ENCODE measurements at places on chromosomes 1 and 21.

DNA sequence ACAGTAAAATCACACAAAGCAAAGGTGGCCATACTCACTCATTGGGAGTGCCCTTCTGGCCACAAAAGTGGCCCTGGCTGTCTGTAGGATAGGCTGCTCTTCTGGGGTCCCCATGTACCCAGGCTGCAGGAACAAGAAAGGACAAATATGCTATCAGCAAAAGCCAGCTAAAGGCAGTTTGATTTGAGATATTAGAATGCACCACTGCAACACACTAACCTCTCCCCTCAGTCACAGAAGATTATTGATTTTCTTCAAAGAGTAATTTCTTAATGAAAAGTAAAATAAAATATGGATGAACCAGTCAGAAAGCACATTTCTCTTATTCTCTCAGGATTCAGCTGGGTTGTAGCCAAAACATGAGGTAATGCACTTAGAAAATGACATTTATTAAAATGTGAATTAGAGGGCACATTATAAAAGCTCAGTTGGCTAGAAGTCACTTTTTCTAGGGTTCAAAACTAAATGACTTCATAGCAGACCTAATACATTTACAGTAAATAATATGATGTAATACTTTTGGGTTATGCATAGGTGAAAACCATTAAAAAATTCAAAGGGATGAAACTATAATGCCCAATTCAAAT is 140.8 kb downstream of the LHX8 start:
- DNase-seq, result no peak

- DNase-seq, result no peak
Measured at GRCh38 chr1:208113011-208113410, 131.2 kb downstream of the PLXNA2 start.

DNA sequence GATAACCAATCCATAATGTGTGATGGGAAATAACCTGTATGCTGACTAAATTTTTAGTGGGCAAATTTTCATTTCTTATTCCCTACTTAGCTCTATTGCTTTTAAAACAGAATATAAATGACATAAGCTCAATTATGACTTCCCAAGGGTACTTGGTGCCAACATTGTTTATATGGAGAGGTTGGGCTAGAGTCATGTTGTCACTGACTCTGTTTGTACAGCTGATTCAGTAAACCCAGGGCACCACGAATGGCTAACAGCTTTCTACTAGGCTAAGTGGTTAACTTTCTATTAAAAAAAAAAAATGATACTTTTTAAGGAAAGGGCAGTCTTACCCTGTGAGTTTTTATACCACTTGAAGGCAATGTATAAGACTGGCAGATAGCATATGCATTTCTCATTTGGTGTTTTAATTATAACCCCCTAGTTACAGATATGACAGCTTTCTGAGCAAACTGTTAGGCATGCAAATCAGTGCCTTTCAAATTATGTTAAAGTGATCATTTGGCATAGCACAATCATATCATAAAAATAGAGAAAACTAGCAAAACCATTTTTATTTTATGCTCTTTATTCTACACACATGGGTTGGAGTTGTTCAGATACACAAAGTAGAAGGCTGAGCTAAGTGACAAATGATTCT is 147.1 kb downstream of the DNM3 start:
- no peak for DNase-seq

DNA sequence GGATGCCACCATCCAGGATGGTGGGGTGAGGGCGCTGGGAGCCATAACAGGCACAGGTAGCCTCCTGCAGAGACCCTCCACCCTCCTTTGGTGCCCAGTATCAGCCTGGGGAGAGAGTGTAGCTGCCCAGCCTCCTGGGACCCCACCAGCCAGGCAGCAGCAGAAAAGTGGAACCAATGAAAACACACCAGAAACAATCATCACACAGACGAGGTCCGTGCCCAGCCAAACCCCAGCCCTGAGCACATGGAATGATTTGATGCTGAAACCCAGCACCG is 285.1 kb downstream of the PTPRU start:
- no peak for DNase-seq

GRCh38 chr1:53765657-53766056 is 26.7 kb upstream of the GLIS1 start:
- DNase-seq, result no peak

- no peak for DNase-seq
Measured at GRCh38 chr1:239717097-239717917, 330.9 kb downstream of the CHRM3 start.

- DNase-seq, result no peak
Measured at GRCh38 chr1:232754930-232755329, 50.3 kb upstream of the MAP10 start.

- DNase-seq, result no peak
Measured at GRCh38 chr1:183734543-183735036, 70.3 kb upstream of the RGL1 start.

DNA sequence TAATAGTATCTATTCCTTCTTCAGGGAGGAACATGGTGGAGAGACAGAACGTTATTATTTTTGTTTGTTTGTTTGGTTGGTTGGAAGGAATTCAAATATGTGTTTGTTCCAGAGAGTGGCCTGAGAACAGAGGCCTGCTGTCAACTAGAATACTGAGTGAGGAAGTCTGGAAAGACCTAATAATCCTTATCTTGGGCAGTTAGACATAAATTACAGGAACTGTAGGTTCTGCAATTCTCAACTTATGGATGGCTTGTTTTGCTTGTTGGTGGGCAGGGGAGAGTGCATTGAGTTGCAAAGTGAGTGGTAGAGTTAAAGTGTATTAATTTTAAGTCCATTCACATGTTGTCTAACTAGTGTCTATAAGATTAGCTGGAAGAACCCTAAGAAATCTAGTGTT is 197.6 kb downstream of the BACH1 start:
- no peak for DNase-seq

- DNase-seq, result no peak
Measured at GRCh38 chr21:44433791-44434567, 21.3 kb upstream of the LRRC3 start.

GRCh38 chr1:155884031-155884960 is 24.9 kb downstream of the SYT11 start:
- DNase-seq, result no peak

- no peak for DNase-seq
Measured at GRCh38 chr21:39073717-39074116, 109.5 kb downstream of the PSMG1 start.

DNA sequence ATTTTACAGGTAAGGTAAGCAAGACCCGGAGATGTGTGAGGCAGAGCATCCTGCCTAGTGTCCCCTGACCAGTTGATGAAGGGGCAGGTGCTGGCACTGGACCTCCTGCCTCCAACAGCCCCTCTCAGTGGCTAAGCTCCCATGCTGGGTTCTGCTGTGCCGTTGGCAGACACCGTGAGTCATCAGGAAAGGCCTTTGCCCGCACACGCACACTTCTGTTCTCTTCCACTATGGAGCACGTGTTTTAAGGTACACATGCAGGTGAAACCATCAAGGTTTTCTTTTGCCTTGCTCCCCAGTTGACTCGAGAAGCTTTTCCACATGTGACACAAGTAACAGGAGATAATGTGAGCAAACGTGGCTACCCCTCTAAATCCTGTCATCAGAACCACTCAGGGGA is 207.9 kb downstream of the RRAGC start:
- DNase-seq, result no peak

- DNase-seq, result no peak
Measured at GRCh38 chr1:53325326-53326087, 2.4 kb downstream of the LRP8 start.

DNA sequence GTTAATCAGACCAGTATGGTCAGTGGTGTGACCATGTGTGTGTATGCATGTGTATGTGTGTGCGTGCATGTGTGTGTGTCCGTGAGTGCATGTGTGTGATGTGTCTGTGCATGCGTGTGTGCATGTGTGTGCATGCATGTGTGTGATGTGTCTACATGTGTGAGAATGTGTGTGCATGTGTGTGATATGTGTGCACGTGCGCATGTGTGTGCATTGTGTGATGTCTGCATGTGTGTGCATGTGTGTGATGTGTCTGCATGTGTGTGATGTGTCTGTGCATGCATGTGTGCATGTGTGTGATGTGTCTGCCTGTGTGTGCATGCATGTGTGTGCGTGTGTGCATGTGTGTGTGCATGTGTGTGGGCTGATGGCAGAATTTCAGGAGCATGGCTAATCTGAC is 58.2 kb downstream of the SIK1 start:
- no peak for DNase-seq

- DNase-seq, result no peak
Measured at GRCh38 chr21:43467785-43468184, 40.9 kb upstream of the SIK1 start.

DNA sequence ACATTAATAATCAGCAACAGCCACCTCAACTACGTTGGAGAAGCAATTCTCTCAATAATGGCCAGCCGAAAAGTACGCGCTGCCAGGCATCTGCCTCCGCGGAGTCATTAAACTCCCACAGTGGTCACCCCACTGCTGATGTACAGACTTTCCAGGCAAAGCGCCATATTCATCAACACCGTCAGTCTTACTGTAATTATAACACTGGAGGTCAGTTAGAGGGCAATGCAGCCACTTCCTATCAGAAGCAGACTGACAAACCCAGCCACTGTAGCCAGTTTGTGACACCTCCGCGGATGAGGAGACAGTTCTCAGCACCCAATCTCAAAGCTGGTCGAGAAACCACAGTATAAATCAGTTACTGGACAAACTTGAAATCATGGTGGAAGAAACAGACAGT is 93.9 kb downstream of the KIF1B start:
- no peak for DNase-seq

DNA sequence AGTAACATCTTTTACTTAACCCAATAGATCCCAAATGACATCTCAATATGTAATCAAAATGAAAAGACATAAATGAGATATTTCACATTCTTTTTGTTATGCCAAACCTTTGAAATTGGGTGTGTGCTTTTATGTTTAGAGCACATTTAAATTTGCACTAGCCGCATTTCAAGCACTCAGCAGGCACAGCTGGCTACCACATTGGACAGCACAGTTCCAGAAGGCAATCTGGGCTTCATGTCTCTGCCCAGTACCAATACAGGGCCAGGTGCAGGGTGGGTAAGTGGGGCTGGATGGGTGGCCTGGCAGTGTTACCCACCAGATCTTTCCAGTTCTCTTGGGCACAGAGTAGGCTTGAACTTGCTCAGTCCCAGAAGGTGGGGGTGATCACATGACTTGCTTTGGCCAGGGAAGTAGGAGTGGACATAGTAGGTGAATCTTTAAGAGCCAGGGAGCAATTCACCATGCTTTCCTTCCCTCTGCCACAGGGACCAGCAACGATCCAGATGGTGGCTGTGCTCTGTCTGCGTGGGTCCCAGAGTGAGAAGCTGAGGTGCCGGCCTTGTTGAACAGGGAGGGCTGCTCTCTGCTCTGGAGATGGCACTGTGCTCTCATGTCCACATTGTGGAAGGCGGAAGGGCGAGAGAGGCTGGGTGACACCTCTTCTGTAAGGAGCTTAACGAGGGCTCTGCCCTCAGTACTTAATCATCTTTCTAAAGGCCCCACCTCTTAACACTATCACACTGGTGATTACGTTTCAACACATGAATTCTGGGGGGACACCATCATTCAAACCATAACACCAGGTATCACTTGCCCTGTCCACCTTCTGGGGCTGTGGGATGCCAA is 261.4 kb downstream of the GRIK3 start:
- no peak for DNase-seq

DNA sequence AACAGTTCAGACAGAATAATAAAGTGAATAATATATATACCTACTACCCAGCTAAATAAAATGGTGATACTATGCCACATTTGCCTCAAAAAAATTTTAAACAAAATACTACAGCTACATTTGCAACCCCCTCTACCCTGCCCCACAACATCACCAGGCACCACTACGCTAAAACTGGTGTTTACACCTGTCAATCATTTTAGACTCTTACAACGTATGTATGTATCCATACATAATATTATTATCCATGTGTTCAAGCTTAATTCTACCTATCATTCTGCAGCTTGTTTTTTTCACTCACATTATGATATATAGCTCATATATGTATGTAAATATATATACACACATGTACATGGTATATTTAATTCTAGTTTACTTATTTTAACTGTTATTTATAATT is 62.5 kb downstream of the NIBAN1 start:
- DNase-seq, result no peak

DNA sequence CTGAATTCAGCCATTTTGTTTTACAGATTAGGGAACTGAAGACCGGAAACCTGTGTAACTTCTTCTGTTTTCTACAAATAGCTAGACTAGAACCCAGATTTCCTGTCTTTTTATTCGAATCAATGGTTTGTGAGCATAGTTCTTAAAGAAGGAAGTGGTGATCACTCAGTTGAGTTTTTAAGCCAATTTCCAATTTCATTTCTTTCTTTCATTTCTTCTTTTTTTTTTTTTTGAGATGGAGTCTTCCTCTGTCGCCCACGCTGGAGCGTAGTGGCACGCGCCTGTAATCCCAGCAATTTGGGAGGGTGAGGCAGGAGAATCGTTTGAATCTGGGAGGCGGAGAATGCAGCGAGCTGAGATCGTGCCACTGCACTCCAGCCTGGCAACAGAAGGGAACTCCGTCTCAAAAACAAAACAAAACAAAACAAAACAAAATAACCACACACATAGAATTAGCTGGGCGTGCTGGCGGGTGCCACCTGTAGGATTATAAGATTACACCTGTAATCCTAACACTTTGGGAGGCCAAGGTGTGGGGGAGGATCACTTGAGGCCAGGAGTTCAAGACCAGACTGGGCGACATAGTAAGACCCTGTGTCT is 3.0 kb upstream of the MDM4 start:
- DNase-seq, result no peak

- no peak for DNase-seq
Measured at GRCh38 chr1:22872981-22873664, 99.5 kb downstream of the LACTBL1 start.

DNA sequence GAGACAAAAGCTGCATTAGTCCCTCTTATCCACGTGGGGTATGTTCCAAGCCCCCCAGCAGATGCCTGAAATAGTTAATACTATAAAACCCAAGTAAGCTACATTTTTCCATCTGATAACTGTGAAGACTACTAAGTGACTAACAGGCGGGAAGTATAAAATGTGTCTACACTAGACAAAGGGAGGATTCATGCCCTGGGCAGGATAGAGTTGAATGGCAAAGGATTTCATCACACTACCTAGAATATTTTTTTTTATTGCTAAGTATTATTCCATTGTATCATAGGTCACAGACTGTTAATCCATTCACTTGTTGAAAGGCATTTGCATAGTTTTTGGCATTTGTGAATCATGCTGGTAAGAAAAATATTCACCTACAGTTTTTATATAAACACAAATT is 26.4 kb upstream of the CFHR4 start:
- no peak for DNase-seq

DNA sequence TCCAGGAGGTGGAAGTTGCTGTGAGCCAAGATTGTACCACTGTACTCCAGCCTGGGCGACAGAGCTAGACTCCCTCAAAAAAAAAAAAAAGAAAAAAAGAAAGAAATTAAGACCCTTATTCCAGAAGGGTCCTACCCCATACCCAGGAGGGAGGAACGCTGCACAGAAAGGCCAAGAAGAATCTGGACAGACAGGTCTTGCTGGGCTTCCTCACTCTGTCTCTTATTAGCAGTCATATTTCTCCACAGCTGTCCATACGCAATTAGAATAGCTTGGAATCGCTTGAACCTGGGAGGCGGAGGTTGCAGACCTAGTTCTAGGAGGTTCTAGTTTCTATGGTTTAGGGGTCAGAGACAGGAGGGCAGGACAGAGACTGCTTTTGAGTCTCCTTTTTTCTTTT is 3.2 kb upstream of the PAQR7 start:
- DNase-seq, result no peak

- no peak for DNase-seq
Measured at GRCh38 chr1:93993731-93994130, 84.5 kb upstream of the GCLM start.

GRCh38 chr1:162373541-162374260 is 3.0 kb downstream of the SPATA46 start:
- no peak for DNase-seq

GRCh38 chr21:41374867-41375533 is 13.2 kb downstream of the MX2 start:
- DNase-seq, result no peak

- DNase-seq, result no peak
Measured at GRCh38 chr1:59156051-59156450, 140.8 kb upstream of the FGGY start.

Data from activated naive CD4-positive, alpha-beta T cell (primary cell).